ENCODE measurements at places on chromosomes 5 and 9. TPM values are rescaled to one million over a fixed set of nuclear protein-coding genes. Genes with fewer than 3 reads are reported as not detected.
A peak's percentile ranks its signal among the peaks of the same experiment; 100 is the strongest.

DNA sequence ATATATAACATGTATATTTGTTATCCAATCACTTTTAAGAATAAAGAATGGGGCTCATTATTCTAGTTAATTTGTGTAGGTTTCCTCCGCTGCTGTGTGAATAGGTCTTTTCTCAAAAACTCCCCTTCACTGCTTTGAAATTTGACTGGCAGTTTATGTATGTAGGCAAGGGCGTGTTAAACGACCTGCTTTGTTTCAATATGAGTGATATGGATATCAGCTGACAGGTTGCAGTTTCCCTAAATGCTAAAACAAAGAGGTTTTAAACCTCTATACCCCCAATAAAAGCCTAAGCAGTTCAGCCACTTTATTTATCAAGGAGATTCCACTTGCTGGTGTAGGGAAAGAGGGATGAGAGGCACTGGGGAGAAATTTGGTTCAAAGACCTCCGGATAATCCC lies 159.6 kb downstream of the TMEM167A start:
- no peak for DNase-seq

DNA sequence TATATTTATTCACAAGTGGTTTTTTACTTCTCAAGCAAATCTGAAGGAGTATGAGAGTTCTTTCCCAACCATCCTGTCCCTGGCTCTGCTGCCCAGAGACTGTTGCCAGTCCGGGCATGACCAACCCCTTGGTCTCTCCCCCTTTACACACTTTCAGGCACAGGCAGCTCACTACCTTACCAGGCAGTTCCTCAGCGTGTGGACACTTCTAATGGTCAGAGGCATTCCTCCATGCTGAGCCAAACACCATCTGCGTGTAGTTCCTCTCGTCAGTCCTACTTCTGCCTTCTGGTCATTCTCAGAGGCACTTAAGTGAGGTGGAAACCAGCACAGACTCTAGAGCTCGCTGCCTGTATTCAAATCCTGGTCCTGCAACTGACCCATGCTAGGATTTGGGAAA lies 56.1 kb downstream of the TSTD2 start:
- DNase-seq: peak; percentile 36

DNA sequence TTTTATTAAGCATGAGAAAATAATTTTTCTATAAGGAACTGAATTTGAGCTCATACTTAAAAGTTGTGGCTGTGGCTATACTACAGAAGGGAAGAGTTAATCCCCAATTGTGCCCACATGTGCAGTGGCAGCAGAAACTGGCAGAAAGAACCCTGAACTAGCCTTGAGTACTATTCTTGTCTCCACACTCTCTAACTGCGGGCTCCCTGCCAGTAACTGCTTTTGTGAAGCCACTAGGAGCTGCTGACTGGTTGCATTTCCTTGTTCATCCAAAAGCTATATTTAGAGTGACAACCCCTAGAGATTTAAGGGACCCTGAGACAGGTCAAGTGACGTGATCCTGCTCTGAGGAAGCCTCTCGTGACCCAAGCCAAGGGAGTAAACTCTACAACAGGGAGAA lies 238.6 kb downstream of the ELAVL2 start:
- peak; percentile 45 for DNase-seq

- no peak for DNase-seq
These were observed 3.0 kb upstream of the SLC44A1 start for GRCh38 chr9:105241356-105242043.

GRCh38 chr9:76812591-76812990 lies 48.4 kb downstream of the PCA3 start:
- DNase-seq: no peak

OGN gene
- not detected for total RNA-seq

DNA sequence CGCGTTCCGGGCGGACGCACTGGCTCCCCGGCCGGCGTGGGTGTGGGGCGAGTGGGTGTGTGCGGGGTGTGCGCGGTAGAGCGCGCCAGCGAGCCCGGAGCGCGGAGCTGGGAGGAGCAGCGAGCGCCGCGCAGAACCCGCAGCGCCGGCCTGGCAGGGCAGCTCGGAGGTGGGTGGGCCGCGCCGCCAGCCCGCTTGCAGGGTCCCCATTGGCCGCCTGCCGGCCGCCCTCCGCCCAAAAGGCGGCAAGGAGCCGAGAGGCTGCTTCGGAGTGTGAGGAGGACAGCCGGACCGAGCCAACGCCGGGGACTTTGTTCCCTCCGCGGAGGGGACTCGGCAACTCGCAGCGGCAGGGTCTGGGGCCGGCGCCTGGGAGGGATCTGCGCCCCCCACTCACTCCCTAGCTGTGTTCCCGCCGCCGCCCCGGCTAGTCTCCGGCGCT lies at the start of gene DAPK1:
Gene DAPK1, plus strand, starts transcription at position 264 of the 442 bp plus-strand sequence. CDS start 1,211 bp downstream, outside the sequence.
- DNase-seq: peak; percentile 89

DNA sequence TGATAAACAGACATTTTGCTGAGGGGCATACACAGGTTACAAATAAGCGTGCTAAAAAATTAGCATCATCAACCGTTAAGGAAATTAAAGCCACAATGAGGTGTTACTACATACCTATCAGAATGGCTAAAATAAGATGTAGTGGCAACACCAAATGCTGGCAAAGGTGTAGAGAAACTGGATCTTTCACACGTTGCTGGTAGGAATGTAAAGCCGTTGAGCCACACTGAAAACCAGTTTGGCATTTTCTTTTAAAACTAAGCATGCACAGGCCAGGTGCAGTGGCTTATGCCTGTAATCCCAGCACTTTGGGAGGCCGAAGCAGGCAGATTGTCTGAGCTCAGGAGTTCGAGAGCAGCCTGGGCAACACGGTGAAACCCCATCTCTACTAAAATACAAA lies 67.0 kb upstream of the SYK start:
- DNase-seq: no peak

IFNA13 gene
- not detected for total RNA-seq

DNA sequence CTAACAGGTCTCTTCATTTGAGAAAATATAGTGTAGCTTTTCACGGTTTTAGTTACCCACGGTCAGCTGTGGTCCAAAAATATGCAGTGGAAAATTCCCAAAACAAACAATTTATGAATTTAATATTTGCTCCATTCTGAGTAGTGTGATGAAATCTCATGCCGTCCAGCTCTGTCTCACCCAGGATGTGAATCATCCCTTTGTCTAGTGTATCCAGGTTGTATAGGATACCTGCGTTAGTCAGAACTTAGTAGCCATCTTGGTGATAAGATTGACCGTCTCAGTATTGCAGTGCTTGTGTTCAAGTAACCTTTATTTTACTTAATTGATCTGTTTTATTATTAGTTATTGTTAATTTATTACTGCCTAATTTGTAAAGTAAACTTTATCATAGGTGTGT lies 41.1 kb downstream of the NDUFS4 start:
- no peak for DNase-seq

CA9 gene
- total RNA-seq: 0.96 TPM

- no peak for DNase-seq
These were observed 262.8 kb downstream of the CDH10 start for GRCh38 chr5:24381861-24382489.

NFX1 gene
- total RNA-seq: 24.3 TPM

DNA sequence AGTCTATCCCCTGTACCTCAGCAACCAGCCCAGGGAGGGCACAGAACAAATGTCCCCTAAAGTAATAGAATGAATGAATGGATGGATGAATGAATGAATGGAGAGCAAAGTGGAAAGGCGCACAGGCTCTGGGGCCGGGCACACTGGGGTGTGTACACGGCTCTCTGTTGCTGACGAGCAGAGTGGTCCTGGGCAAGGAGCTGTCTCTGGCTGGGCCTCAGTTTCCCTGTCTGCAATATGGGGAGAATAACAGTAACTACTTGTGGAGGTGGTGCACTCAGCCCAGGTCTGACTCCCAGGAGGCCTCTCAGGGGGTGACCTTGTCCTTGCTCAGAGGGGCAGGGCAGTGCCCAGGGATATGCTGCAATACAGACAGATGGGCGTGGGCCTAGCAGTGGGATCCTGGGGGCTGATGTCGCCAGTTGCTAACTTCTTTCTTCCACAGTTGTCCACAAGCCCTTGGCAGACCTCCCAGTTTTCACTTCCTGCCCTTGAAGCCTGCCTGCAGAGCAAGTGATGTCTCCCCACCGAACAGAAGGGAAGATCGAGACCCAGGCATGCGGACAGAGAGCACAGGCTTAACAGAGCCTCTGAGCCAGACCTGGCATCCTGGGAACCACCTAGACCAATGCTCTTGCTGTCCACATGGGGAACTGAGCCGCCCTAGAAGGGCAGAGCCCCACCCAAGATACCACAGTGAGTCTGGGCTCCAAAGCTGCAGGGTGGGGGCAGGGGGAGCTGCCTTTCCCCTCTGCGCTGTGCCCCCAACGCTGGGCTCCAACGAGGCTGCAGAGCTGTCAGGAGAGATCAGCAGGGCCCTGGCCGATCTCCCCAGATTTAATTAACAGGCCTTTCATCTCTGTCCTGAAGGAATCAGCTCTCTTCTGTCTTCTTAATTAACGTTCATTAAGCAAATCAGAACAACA lies 13.6 kb upstream of the LAMC3 start:
- DNase-seq: no peak

DNA sequence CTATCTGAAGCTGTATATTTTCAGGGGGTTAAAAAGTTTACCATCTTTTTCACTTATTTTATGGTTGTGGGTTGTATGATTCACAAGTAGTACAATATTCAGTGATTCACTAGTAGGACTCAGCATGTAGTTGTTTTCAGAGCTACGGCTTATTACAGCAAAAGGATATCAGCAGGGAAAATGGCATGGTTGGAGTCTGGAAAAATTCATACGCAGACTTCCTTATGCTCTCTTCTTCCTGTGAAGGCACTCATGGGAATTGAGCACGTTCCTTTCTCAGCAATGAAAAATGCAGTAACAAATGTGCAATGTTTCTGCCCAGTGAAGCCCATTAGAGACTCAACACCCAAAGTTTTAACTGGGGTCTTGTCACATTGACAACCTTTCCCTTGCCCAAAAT lies 250.5 kb downstream of the KCNN2 start:
- no peak for DNase-seq

DNA sequence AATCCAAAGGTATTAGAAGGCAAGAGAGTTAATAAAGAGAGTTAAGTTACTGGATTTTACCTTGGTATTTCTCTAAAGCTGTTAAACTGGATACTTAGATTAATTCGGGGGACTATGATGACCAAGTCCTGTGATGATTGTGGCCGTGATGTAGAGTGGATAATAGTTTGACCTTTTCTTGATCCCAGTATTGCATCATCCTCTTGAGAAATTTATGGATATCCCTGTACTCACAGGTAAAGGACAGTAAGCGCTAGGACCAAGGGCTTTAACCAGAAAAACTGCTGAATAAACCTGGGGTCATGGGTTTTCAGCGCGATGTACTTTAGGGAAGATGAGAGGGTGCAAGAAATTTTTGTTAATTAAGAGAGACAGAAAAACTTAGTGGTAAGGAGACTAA lies 8.3 kb downstream of the OR13C8 start:
- no peak for DNase-seq

GRCh38 chr9:1804128-1804865 lies 210.8 kb upstream of the SMARCA2 start:
- no peak for DNase-seq

DNA sequence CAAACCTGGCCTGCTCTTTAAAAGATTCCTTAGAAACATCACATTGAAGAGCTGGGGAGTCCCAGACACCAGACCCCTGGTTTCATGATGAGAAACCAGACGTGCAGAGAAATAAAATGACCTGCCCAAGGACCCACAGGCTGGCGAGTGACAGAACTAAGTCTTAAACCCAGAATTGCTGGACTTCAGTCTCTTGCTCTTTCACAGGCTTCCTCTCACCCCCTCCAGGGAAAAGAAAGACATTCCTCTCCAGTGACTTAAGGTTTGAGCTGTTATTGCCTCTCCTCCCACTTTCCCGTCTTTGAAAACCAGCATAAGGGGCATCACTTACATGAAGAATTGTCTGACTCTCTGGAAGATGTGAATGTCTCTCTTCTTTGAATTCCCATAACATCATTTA lies 535.2 kb downstream of the IRX1 start:
- no peak for DNase-seq

RAB3C gene
- total RNA-seq: 0.38 TPM

DNA sequence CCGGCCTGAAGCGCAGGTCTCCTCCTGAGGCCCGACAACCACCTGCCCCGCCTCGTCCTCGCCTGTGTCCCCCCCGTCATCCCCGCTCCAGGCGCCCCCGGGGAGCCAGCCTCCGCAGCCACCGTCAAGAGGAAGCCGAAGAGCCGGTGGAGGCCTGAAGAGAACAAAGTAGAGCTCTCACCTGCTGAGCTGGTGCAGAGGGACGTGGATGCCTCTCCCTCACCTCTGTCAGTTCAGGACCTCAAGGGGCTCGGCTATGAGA lies 169.9 kb downstream of the HINT1 start:
- DNase-seq: no peak

- DNase-seq: no peak
These were observed 99.1 kb downstream of the FBXO38 start for GRCh38 chr5:148482697-148483462.

SLIT3 gene
- total RNA-seq: 0.75 TPM

GRCh38 chr5:60228676-60229075 lies 335.1 kb upstream of the PDE4D start:
- DNase-seq: no peak

DNA sequence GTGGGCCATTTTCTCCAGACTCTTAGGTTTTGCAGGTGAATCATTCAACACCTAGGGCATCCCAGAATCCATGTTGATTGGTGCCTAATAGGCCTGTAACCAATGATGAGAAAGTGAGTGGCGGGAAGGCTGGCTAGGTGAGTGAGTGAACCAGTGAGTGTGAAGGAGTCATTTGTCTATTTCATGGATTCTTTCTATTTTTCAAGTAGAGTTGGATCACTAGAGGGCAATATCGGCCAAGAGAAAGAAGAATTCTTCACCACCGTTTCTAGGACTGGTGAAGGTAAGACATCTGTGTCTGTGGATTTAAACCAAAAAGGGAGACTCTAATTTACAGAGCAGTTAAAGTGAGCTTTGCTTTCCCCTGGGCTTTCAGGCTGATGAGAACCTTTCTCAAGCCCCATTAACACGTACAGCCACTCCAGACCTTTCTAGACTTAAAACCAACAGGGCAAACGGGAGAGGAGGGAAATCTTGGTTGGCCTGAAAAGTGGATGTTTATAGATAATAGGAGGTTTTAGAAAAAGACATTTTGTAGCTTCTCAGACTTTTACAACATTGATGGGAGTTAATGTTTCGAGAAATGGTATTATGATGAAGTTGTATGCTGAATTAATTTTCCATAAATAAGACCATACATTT lies 114.3 kb upstream of the IL12B start:
- no peak for DNase-seq

CKS2 gene
- 4.4 TPM for total RNA-seq

Measured in left lobe of liver (tissue), 2 donors.